ENCODE measurements at places on chromosomes 5 and 9.

- no peak for DNase-seq
Observed at GRCh38 chr9:71120501-71121247, 747 bp downstream of the TRPM3 start.

GRCh38 chr5:73171495-73171894, 1.5 kb upstream of the TMEM174 start:
- DNase-seq: no peak

- DNase-seq: no peak
Observed at GRCh38 chr5:133952729-133953567, 15.5 kb downstream of the C5orf15 start.

DNA sequence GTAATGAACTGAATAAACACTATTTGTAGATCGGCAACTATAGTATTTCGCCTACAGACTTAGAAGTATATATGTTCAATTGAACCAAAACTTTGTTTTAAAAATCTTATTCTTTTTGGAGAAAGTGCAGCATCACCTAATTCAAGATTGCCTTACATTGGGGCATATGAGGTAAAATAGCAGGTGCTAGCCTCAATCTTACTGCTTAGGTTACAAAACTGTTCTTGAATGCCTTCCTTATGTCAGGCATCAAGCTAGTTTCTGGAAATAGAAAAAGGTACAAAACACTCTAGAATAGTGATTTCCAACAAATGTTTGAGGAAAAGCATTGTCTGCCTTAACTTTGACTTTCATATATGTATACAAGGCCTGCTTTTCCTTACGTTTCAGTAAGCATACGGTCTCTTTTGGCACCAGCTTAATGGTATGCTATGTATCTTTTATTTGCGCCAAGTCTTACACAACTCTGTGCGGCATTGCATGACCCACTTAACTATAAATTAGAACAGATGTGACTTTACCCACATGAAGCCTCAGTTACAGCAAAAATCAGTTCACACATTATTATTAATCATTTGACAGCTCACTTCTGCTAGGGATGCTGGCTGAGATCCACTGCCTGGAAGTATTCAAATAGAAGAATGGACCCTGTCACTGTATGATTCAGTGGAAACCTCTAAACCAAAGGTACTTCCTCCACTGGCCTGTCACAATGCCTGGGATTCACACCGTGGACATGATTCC, 174.1 kb downstream of the PRELID2 start:
- no peak for DNase-seq

- DNase-seq: no peak
Observed at GRCh38 chr5:160699301-160699700, 152.7 kb downstream of the ATP10B start.

GRCh38 chr5:56110646-56111403, 116.1 kb upstream of the IL6ST start:
- DNase-seq: no peak
